ENCODE measurements at places on chromosomes 4 and X.

- no peak for DNase-seq
Observed at GRCh38 chr4:13261486-13262257, 222.5 kb downstream of the RAB28 start.

- no peak for DNase-seq
Observed at GRCh38 chr4:16843831-16844508, 54.5 kb downstream of the LDB2 start.

GRCh38 chr4:181877329-181877848, 365.8 kb upstream of the TENM3 start:
- no peak for DNase-seq

DNA sequence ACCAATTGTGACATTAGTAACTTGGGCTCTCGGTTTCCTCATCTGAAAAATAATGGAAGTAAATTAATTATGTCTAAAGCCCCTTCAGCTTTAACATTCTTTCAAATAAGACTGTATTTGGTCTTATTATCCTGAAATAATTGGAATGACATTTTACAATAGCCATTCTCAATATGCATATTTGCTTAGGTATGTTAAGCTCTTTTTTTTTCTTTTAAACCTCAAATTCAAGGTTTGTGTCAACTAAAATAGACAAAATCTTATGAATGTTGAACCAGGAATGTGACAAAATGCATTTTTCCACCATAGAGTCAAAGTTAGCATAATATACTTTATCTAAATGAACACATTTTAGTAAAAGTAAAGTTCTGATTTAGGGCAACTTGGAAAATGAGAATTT, 34.4 kb upstream of the TET2 start:
- no peak for DNase-seq

DNA sequence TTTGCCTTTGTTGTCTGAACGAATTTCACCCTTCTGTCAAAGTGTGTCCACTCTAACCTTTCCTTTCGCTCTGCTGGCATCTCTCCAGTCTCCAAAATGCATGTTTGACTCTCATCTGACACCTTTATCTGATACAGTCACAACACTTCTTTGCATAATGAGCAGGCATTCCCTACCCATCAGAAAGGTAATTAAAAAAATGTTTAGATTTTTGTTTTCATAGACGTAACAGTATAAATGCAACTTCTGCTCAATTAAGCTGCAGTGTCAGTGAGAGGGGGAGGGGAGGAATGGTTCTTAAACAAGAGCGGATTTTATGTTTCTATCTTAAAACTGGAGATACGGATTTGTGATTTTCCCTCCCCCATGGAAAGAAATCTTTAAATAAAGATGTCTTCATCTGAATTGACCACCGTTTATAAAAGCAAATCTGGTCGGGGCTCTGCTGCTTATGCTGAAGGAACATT, 70.2 kb downstream of the CXXC4 start:
- DNase-seq, result no peak

DNA sequence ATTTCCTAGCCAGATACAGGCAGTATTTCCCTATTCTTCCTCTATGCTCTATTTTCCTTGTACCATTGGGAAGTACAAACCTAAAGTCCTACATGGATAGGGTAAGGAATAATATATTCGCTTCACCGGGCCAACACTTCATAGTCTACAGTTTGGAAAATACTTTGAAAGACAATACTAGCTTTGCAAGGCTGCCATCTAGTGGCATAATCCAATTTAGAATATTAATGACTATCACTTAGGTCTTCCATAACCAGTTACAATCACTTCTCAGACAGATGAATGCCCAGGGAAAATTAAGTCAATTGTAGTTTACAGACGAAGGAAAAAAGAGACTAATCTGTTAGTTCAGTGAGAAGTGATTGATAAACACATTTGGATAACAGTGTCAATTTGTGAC, 141.0 kb upstream of the FAM47C start:
- no peak for DNase-seq

DNA sequence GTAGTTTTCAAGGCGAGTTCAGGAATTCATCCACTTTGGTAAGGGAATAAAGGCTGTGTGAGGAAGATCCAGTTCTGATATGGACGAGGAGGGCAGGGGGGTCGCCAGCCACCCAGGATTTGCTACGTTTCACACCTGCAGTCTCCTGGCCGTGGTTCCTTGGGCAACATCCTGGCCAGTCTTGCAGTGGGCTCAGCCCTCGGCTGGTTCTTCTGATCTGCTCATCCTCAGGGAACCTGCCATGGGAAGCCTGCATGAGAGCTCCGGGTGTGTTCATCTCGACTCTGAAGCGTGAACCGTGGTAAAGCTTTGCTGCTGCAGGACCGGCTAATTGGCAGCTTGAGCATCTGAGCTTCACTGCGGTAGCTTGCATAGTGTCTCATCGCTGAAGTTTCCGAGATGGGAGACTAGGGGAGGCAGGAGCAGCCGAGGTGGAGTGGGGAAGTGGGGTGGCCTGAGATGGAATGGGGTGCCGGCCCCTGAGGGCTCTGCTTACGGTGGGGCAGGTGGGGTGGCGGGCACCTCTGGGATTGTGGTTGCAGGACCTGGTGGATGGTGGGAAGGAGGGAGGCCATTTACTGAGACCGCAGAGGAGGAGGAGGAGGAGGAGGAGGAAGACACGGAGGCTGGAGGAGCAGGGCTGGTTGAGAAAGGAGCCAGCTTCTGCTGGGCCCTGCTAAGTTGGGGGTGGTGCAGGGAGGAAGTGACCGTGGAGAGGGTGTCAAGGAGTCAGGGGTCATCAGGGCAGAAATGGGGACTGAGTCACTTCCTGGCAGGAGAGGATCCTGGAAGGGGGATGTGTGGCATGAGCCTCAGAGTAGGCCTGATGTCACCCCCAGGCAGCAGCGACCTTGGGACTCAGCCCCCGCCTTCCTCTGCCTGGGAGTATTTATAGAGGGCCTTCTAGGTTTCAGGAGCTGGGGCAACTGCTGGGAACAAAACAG, 213.1 kb upstream of the PSAPL1 start:
- DNase-seq, result no peak

DNA sequence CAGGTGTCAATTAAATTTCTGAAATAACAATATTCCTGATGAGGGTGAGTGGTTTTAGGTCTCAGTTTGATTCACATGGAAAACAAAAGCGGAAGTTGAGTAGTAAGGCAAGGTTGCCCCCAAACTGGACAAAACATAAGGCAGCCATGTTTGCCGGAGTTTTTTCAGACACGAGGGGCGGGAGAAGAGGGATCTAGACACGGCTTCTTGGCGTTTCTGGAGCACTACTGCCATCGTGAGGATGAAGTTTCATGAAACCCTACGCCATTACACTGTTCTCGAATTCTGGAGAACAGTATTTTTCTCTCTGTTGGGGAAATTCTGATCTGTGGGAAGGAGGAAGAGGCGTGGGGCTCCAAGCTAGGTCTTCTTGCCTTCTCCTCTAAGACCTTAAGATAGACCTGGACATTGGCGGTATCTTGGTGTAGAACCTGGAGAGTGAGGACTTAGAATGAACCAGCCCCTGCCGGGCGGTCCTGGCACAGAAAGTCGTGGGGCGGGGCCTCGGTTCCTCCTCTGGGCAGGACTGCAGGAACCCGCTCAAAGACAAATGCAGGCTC, 160.3 kb downstream of the OR13H1 start:
- DNase-seq, result peak; percentile 91

GRCh38 chr4:186297013-186297645, 31.1 kb downstream of the F11 start:
- peak; percentile 3 for DNase-seq

GRCh38 chrX:151762802-151763201, 28.3 kb downstream of the CNGA2 start:
- DNase-seq, result no peak

DNA sequence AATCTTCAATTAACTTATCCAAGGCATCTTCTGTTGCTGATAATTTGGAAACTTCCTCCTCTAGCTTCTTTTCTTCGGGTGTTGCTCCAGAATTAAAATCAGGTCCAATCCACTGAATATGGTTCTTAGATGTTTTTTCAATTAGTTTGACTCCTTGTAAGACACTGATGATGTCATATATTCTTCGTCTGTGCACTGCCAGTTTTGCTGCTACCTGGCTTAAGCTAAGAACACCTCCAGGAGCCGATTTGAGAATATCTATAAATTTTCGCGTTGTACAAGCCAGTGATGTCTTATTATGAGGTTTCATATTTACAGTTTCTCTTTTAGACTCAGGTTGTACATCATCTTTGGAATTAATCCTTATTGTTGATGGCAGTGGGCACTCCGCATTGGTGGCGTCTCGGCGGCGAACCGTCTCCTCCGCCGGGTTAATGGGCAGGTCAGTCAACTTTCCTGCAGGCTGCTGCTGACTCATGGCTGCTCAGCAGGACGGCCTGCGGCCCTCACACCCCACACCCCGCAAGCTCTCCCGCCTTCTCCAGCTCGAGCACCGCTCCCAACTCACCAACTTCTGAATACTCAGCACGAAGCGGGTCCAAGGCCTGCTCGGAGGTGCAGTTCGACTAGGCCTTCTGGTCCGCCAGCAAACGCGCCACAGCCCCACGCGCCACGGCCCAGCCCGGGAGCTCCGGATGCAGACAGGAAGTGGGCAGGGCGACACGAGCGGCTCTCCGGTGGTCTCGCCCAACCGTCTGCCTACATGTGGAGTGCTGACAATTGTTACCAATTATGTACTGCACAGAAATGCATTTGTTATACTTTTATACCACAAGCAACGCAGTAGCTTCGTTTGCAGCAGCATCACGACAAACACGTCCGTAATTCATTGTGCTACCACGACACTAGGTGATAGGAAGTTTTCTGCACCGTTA, 49.2 kb upstream of the FHL1 start:
- no peak for DNase-seq

DNA sequence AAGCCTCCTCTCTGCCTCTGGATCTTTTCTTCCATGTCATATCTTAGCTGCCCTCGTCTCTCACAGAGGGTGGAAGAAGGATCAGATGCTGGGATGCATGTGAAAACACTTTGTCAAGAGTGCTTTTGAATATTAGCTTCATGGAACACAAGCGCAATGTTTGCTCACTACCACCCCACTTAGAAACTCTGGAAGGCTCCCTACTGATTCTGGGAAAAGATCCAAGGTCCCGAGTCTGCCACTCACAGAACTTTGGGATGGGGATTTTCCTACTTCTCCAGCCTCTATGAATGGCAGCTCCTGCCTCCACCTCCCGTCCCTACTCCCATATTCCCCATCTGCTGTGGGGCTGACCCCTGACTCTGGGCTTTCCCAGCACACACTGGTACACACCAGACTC, 40.2 kb upstream of the CRMP1 start:
- peak; percentile 29 for DNase-seq

DNA sequence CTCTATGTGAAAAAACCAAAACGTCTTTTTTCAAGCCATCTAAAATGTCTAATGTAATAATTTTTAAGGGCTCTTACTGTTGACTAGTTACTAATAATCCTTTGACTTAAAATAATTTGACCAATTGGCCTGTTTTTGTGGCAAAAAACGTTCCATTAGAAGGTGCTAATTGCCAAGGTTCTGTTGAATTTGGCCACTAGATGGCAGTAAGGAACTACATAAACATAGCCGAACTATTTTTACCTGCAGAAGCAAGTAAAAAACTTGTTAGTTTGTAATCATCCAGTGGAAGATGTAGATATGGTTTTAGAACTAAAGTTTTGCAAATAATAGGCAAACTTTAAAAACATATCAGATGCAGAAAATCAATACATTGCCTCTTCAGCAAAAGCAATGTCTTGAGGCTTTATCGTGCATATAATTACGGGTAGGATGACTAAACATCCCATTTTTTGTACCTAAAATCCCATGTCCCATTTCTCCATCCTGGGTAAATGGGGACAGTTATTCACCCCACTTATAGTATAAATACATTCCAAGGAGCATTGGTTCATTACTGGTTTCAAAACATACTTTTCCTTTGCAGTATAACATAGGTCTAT, 57.6 kb downstream of the PROM1 start:
- peak; percentile 38 for DNase-seq

- DNase-seq, result no peak
Observed at GRCh38 chr4:189302719-189303118, 638.0 kb upstream of the FRG1 start.

DNA sequence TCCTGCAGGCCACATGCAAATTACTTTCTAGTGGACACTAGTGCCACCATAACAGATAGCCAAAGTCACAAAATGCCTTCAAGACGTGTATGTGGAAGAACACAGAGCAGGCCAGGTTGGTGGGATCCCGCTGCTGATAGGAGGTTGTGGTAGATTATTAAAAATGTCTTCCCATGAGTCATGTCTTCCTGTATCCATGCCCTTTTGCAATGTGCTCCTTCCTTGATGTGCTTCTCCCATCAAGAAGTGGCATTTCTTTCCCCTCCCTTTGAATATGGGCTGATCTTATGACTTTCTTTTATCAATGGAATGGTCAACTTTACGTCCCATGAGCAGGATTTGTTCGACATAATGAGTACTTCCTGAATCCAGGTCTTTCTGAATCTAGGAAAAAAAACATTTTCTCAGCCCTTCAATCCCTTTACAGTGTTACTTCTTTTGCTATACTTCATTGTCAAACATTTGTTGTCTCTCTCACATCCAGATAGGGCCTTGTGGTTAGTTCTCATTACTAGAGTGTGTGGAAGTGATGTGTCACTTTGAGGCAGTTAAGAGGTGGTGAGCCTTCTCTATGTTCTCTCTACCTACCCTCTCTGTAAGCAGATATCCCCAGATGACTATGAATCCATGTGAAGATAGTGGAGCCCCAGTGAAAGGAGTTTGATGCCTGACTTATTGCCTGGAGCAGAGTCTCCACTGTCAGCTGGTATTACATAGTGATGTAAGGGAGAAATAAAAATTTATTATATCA, 519.2 kb upstream of the DIPK2B start:
- DNase-seq, result no peak

DNA sequence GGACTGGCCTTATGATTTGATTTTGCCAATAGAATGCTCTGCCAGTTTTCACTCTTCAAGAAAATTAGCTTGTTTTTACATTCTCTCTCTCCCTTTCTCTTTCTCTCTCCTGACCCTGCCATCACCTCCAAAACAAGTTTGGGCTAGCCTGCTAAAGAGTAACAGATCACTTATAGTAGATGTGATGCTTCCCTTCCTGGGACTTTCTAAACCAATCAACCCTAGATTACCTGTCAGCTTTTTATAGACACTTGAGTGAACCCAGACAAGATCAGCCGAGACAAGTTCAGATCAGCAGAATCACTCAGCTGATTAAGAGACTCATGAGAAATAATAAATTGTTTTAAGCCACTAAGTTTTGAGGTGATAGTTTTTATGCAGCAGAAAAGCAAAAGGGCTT, 521.2 kb downstream of the ANKRD50 start:
- no peak for DNase-seq

DNA sequence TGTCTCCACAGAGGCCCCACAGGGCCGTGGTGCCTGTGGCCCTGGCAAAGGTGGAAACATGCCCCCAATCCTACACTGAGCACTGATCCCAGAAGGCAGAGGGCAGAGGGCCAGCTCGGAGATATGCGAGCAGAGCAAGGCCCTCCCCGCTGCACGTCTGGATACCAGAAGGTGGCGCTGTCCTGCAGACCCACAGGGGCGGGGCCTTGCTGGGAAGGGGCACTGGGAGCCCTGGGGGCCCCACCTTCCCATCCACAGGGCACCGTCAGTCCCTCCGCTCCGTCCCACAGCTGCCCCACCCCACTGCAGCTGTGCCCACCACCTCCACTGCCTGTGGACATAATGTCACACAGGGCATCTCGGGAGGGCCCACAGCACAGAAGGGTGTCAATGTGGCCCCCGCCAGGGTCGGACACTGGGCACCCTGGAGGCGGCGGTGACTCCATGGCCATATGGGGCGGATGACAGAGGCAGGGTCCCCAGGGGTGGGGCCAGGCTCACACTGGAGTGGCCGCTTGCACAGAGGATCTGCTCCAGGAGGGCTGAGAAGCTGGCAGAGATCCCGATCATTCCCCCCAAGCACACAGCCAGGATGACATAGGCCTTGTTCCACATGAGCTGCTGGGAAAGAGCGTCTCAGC, 4.8 kb downstream of the SLC49A3 start:
- DNase-seq, result peak; percentile 73
